ENCODE measurements at places on chromosomes 2 and 18. TPM values are rescaled to one million over a fixed set of nuclear protein-coding genes. Genes with fewer than 3 reads are reported as not detected.
A peak's percentile ranks its signal among the peaks of the same experiment; 100 is the strongest.

The GPR75 gene
- 2.5 TPM for total RNA-seq

The LPIN2 gene
- total RNA-seq: 23.5 TPM

DNA sequence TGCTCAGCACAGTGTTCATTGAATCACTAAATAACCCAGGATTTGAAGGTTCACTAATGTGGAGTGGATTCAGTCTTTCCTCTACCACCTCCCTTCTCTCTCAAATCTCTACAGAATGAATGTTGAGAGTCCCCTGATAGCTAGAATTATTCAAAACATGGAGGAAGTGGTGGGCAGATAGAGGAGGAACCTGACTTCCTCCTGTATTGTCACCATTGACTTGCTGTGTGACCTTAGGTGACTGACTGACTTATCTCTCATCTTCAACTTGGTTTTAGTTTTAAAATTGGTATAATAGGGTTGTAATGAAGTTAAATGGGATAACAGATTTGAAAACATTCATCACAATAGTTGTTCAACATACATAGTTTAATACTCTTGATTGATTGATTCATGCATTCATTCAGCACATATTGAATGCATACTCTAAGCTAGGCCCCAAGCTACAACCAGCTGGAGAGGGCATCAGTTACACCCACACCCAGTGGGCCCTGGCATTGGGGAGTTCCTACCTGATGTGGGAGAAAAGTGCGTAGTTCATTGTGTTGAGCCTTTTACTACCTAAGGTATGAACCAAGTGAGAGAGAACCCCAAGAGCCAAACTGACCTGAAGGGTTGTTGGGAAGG lies 96.0 kb downstream of the WDR7 start:
- no peak overlapping the region for H3K27ac ChIP-seq
- no peak overlapping the region for H3K4me3 ChIP-seq
- DNase-seq: no peak
- H3K4me1 ChIP-seq: no peaks in the 10 kb centered on the region
- H3K36me3 ChIP-seq: no peaks in the 10 kb centered on the region
- H3K27me3 ChIP-seq: no peaks in the 10 kb centered on the region

DNA sequence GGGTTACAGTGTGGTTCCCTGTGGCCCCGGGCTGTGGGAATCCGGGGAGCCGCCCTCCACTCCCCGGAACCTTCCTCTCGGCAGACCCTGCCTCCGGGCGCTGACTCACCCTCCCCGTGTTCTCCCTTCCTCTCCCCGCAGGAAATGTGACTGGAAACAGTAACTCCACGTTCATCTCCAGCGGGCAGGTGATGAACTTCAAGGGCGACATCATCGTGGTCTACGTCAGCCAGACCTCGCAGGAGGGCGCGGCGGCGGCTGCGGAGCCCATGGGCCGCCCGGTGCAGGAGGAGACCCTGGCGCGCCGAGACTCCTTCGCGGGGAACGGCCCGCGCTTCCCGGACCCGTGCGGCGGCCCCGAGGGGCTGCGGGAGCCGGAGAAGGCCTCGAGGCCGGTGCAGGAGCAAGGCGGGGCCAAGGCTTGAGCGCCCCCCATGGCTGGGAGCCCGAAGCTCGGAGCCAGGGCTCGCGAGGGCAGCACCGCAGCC lies 59.5 kb downstream of the TNFRSF11A start:
- no peaks in the 10 kb centered on the region for H3K27me3 ChIP-seq
- no peaks in the 10 kb centered on the region for H3K36me3 ChIP-seq
- no peak overlapping the region for H3K27ac ChIP-seq
- no peak for DNase-seq
- no peak overlapping the region for H3K4me3 ChIP-seq
- no peaks in the 10 kb centered on the region for H3K4me1 ChIP-seq

DNA sequence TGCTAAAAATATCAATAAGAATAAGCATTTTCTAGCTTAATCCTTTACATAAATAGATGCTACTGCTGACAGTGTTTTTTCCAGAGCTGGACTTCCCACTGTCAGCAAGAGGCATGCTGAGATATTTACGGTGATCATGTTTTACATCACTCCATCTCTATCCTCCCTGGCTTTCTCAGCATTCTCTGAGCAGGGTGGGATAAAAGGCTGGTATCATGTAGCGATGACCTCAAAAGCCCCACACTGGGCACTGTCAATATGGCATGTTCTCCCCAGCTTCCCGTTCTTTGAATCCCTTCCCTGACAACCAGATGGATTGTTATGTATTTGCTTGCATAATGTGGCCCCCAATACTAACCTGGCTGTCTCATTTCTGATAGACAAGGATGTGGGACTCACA lies 83.2 kb upstream of the EPHA4 start:
- H3K4me3 ChIP-seq: no peak overlapping the region
- no peaks in the 10 kb centered on the region for H3K4me1 ChIP-seq
- H3K36me3 ChIP-seq: no peaks in the 10 kb centered on the region
- DNase-seq: no peak
- H3K27ac ChIP-seq: no peak overlapping the region
- H3K27me3 ChIP-seq: no peaks in the 10 kb centered on the region

DNA sequence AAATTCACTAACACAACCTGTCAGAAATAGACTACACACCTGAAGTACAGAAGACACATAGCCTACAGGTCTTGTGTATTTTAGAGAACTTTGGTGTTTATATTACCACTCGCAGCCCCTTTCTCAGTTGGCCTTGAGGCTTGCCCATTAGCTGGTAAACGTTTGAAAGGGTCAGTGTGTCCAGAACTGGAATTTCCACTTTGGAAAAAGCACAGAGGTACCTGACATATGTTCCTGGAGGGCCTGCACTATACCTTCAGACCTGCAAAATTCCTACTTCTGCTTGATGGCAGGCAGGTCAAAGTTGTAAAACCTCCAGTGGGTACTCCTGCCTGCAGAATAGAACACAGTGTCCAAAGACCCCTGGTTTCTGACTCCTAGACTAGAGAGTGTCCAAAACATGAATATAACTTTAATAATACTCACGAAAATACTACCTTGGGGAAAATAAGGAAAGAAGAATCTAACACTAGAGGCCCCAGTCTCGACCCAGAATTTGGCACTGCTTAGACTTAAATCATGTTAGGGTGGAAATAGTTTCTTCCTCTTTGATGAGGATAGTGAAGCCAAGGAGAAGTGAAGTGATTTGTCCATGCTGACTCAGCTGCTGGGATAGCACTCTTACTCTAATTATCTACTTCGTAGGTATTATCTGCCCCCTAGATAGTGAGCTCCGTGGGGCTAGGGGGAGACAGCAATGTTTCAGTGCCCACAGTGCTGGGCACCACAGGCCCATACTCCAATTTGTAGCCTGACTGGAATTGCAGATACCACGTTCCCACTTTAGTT lies 2.8 kb downstream of the KCTD1 start:
- no peak overlapping the region for H3K27ac ChIP-seq
- peaks cover 22% of the 10 kb centered on the region for H3K4me1 ChIP-seq
- H3K4me3 ChIP-seq: peak overlapping the region; percentile 10
- H3K27me3 ChIP-seq: peaks cover 6% of the 10 kb centered on the region
- no peaks in the 10 kb centered on the region for H3K36me3 ChIP-seq
- no peak for DNase-seq

DNA sequence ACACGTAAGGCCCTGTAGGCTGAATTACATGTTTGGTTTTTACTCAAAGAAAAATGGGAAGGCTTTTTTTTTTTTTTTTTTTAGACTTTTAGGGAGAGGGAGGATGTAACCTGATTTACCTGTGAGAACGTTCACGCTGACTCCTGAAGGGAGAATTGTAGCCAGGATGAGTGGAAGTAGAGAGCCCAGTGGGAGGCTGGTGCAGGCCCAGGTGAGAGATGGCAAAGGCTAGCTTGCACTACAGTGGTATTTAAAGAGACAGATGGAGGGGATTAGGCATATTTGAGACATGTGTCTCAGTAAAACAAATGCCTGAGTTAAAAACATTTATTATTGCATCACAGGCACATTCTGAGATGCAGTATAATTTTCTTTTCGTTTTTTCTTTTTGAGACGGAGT lies 107.9 kb downstream of the CCDC85A start:
- no peaks in the 10 kb centered on the region for H3K4me1 ChIP-seq
- H3K4me3 ChIP-seq: no peak overlapping the region
- no peaks in the 10 kb centered on the region for H3K36me3 ChIP-seq
- no peaks in the 10 kb centered on the region for H3K27me3 ChIP-seq
- DNase-seq: no peak

DNA sequence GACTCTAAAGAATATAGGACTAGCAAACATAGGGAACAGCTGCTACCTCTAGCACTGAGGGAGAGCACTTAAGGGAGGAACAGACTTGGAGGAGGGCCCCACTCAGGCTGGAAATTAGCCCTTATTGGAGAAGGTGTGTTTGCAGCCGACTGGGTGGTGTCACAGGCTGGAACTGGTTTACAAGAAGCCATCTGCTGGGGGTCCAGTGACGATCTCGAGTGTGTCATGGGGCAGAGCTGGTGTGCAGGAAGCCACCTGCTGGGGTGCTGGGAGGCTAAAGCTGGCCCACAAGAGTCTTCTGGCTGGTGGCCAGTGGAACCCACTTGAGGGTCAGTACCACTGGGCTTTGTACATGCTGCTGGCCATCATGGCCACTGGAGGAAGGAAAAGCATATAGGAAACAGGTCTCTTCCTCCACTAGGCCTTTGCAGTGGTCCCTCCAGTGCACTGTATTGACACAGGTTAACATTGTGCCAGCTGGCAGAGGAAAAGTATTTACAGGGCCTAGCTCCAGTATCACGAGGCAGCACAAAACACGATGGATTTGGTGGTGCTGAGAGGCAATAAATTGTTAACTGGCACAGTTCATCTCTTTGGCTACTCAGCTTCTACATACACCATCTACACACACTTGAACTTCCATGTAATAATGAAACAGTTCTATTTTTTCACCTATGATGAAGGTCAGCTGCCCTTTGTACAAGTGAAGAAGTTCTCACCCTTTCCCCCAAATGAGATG lies 43.6 kb downstream of the MAP3K20 start:
- no peak overlapping the region for H3K4me3 ChIP-seq
- no peaks in the 10 kb centered on the region for H3K36me3 ChIP-seq
- H3K27me3 ChIP-seq: no peaks in the 10 kb centered on the region

DNA sequence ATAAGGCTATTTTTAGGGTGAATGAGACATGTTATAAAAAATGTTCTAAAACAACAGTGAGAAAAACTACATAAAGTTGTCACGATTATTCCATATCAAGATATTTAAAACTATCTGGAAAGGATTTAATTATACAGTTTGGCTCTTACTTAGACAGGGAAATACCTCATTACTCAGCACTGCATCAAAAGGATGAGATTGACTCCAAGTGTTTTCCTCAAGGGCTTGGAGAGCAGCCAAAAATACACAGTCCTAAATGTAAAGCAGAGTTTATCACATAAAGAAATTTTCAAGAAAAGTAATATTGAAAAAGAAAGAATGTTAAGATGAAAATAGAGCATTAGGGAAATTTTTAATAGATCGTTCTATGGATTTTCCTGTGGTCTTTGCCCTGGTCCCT lies 285.5 kb upstream of the NETO1 start:
- H3K36me3 ChIP-seq: no peaks in the 10 kb centered on the region
- H3K27ac ChIP-seq: no peak overlapping the region
- no peaks in the 10 kb centered on the region for H3K27me3 ChIP-seq
- H3K4me3 ChIP-seq: no peak overlapping the region
